H7 (cell line): ENCODE measurements at places on chromosomes 6 and 20.
A peak's percentile ranks its signal among the peaks of the same experiment; 100 is the strongest.

GRCh38 chr6:152292555-152292954 lies 344.6 kb downstream of the SYNE1 start:
- DNase-seq: no peak

DNA sequence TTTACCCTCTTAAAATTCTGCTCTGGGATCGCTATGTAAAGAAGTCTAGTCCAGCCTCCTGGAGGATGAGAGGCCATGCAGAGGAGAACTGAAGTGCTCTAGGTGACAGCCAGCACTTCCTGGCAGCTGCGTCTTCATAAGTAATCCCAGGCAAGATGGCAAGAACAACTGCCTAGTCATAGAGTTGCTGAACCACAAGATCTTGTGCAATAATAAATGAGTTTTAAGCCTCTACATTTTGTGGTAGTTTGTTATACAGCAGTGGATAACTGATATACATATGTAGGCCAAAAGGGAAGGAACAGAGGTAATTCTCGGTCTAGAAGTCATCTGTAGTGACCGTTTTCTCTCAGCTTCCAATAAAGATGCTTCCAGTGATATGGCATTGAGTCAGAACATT lies 103.8 kb upstream of the FLRT3 start:
- DNase-seq: no peak

DNA sequence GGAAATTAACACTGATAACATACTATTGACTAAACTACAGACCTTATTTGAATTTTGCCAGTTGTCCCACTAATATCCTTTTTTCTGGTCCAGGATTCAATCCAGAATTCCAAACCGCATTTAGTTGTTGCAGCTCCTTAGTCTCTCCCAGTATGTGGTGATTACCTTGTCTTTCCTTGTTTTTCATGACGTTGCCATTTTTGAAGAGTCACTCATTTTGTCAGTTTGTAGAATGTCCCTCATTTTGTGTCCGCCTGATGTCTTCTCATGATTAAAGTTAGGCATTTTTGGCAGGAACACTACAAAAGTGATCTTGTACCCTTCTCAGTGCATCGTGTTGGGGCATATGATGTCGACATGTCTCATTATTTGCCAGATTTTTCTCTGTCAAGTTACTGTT lies 33.1 kb downstream of the DTD1 start:
- no peak for DNase-seq

DNA sequence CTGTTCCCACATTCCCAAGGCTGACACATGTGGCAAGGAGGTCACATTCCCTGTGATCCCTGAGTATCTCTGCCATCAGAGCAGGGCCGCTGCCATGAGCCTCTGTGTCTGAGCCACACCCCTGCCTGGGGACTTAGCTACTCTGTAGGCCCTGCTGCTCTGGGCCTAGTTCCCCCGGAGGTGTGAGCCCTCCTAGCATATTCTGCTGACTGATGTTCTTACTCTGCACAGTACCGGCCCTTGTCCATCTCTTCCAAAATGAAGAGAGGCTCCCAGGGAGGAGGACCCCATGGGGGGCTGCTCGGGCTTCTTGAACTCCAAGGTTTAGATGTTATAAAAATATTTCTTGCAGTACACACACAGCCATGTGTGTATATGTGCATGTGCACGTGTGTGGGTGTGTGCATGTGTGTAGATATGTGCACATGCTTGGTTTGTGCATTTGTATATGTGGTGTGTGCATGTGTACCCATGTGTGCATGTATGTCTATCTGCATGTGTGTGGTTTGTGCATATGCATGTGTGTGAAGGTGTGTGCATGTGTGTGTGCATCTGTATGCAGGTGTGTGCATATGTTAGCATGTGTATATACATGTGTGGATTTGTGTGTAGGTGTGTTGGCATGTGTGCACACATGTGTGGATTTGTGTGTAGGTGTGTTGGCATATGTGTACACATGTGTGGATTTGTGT lies 101.2 kb downstream of the ERMARD start:
- DNase-seq: peak; percentile 42

GRCh38 chr6:124671324-124671723 lies 290.9 kb upstream of the RNF217 start:
- DNase-seq: no peak

GRCh38 chr6:28488916-28489365 lies 26.7 kb downstream of the GPX6 start:
- peak; percentile 43 for DNase-seq

DNA sequence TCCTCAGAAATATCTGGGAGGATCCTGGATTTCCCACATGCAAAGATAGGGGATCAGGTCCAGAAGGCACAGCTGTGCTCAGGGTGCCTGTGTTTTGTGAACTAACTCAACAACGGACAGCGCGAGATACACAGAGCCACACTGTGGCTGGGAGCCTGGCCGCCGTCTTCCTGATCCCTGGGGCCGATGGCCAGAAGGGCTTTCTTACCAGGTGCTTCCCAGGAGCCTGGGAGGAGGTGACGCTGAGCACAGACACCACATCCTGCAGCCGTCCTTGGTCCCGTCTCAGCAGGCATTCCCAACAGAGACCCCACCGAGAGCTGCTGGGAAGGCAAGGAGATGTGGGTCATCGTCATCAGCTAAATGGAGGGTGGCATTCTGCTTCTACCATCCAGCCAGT lies 144.6 kb upstream of the AFDN start:
- DNase-seq: no peak

GRCh38 chr6:21005816-21006570 lies 471.7 kb downstream of the CDKAL1 start:
- no peak for DNase-seq

- DNase-seq: no peak
These were observed 142.5 kb downstream of the CD164 start for GRCh38 chr6:109239651-109240321.

DNA sequence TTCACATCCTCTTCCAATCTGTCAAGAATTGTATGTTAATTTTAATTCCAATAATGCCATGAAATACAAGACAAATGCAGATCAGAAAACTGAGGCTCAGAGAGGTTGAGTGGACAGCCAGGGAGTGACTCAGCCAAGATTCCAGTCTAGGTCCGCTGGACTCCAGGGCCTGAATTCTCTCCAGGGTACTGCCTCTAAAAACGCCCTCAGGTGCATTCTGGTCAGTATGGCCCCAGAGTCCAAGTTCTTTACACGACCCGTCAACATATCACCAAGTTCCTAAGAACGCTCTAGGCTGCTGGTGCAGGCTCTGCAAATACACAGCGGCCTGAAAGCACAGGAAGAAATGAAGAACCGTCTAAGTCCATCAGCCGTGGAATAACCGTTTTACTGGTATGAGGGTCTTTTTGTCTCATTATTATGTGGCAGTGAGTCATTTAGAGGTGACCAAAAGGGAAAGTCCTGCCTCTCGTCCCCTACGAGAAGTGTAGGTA lies 709 bp upstream of the ASXL1 start:
- DNase-seq: peak; percentile 26

DNA sequence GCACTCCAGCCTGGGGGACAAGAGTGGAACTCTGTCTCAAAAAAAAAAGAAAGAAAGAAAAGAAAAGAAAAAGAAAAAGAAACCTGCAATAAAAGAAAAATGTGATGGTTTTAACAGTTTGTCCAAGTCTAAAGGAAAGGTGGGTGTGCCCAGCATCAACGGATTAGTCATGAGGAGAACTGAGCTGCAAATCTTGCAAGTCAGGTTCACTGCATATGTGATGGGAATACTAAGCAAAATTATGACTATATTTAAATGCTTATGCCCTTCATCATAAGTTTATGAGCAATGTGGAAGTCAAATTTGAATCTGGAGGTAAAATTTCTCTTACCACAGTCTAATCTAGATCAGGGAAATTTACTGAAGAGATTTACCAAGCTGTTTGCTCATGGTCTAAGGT lies 13.1 kb upstream of the CDK19 start:
- no peak for DNase-seq

DNA sequence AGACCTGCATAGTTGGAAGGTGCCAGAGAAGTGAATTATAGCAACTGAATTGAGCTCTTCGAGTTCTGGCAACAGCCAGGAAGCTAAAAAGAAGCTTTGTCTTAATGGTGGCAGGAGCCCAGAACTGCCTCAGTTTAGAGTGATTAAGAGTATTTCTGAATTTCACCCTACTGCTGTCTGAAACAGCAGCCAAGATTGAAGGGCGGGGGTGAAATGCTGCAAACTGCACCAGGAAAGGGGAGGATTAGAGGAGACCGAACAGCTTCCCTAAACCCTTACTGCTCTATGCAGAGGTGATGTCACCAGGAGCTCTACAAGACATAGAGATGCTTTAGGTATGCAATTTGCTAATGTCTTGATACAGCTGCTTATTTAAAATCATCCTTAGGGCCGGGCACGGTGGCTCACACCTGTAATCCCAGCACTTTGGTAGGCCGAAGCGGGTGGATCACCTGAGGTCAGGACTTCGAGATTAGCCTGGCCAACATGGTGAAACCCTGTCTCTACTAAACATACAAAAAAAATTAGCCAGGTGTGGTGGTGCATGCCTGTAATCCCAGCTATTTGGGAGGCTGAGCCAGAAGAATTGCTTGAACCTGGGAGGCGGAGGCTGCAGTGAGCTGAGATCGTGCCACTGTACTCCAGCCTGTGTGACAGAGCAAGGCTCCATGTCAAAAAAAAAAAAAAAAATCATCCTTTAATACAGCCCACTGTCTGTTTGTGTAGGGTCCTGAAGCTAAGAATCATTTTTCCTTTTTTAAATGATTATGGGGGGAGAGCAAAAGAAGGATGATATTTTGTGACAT lies 91.7 kb upstream of the IYD start:
- no peak for DNase-seq

DNA sequence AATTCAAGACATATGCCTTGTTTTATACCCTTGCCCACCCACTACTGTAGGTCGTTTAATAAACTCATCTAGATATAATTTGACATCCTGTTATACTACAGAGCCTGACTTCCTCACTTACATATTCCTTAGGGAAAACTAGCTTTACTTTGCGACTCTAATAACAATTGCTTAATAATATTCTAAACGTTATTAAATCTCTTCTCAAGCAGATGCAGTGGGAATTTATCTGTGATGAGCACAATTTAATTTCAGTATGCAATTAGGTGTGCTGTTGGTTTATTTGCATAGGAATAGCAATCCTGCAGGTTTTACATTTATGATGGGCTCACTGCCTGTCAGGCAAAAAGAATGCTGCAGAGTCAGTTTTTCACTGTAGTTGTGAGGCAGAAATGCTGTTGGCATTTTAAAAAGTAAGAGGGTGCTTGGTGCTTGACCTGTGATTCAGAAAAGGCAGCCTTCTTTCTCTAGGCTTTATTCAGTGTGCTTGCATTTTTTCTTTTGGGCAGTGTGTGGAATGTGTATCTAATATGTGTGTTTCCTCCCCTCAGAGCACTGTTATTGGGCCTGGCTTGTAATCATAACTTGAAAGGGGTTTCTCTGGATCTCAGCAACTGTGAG lies 152.3 kb upstream of the SCGN start:
- DNase-seq: no peak

DNA sequence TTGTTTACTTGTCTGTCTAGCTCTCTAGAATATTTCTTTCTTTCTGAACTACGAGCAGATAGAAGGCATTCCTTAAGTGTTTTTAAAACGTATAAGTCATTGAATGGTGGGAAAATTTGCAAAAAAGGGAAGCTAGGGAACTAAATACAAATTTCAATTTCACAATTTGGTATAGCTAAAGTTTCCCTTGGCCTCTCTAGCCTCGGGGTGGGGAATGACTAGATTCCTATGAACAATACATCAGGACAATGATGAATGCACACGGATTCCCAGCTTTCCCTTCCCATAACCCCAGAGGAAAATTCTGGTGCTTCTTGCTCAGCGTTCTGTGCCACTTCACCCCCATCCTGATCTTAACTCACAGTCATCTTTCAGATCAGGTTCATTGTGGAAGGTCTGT lies 113.3 kb upstream of the ASF1A start:
- DNase-seq: no peak

DNA sequence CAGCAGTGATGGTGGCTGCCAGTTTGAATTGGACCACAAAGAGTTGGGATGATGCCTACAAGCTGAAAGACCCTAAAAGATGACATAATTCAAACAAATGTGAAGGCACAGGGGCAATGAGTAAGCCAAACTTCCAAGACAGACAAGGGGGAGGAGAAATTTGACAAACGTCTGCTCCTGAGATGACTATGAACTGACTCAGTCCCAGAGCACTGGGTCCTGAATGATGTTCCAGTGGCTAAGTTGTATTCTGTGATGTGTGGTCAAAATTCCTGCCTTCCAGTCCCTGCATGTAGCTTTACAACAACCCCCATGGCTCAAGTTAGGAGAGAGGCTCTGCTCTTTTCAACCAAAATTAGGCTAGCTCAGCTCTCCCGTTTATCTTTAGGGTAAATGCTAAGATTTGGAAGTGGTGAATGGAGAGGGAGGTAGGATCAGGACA lies 86.1 kb upstream of the SIRPA start:
- no peak for DNase-seq

DNA sequence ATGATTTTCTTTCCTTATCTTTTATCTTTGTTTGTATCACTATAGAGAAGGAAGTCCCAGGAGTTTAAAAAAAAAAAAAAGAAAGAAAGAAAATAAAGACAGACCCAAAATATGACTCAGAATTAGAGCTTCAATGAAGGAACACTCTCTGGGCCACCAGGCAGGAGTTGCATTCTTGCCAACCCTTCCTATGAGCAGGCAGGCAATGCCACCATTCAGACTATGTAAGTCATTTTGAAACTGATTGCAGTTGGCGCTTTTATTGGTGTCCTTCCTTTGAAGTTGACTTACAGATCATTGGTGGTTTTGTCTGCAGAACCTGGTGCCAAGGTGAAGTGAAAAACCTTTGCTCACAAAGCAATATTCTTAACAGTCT lies 50.3 kb downstream of the MYB start:
- no peak for DNase-seq

DNA sequence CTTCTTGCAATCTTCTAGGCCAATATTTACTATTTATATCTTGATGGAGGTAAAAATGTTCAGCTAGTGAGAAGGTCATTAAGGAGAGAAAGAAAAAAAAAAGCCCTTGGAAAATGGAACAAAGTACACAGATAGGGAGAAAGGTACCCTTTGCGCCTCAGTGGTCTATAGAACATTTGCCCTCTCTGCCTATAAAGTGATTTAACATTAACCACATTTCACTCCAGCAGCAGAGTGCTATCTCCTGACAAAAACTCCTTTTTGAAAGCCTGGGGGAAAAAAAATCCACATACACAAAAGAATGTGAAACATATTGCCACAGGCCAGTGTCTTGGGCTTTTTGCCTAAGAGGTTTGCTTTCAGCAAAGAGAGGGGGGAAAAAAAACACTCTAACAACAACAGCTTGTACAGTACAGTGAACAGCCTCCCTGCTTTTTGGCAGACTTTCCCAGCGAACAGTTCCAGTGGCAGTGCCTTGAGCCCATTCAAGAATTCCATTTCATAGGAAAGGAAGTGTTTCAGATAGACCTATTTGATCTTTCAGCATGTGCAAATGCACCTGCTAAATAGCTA lies 695 bp downstream of the ARHGAP18 start:
- no peak for DNase-seq

GRCh38 chr6:130944486-130944885 lies 117.3 kb downstream of the SMLR1 start:
- no peak for DNase-seq
